HS-27A (cell line): ENCODE measurements at places on chromosomes 11 and 22.

GRCh38 chr11:23192256-23192655 is 332.0 kb upstream of the CCDC179 start:
- DNase-seq = no peak

DNA sequence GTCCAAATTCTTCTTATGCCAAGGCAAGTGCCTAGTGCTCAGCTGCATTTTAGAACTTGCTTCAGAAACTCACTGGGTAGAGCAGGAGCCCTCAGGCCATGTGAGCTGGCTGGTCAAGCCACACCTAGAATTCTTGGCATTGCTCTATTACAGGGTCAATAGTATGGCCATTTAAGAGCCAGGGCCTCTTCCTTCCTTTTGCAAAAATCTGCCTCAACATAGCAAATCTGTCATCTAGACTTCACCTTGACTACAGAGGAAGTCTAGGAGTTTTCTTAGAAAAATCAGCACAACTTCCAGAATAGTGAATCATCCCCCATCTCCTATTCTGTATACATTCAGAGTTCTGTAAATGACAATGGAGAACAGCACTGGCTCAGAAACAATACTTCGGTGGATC is 112.0 kb upstream of the TTC12 start:
- no peak for DNase-seq

GRCh38 chr11:95398437-95399112 is 167.6 kb upstream of the SESN3 start:
- DNase-seq = no peak

GRCh38 chr22:39351689-39352214 is 2.0 kb downstream of the SYNGR1 start:
- no peak for DNase-seq

- no peak for DNase-seq
Measured at GRCh38 chr11:67288198-67288451, 978 bp upstream of the ANKRD13D start.

- no peak for DNase-seq
Measured at GRCh38 chr11:45535033-45535432, 130.4 kb downstream of the CHST1 start.

- no peak for DNase-seq
Measured at GRCh38 chr11:74686792-74687191, 44.4 kb downstream of the CHRDL2 start.

DNA sequence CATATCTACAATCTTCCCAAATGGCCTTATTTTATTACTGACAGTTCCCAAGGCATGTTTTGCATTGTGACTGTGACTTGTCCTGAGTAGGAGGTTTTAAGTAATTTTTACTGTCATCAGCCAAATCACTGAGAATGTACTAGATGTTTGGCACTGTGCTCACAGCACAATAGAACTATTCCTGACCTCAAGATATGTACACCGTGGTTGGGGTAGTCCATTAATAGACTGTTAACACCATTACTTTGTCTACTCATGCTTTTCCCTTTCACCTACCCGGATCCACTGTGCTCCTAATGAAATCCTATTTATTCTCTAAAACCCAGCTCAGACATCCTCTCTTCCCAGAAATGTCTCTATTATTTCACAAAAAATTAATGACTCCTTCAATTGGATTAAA is 168.7 kb upstream of the TENM4 start:
- no peak for DNase-seq
